ENCODE measurements at places on chromosomes 4 and X.

- DNase-seq, result no peak
These were observed 84.0 kb upstream of the ATP6AP2 start for GRCh38 chrX:40496728-40497127.

- DNase-seq, result no peak
These were observed 511 bp downstream of the GABRB1 start for GRCh38 chr4:47031751-47032404.

GRCh38 chr4:113682730-113683537 lies 78.6 kb downstream of the CAMK2D start:
- peak; percentile 50 for DNase-seq

- DNase-seq, result no peak
These were observed at the start of gene CCKAR for GRCh38 chr4:26490111-26490959. TSS of gene CCKAR (minus strand) at chr4:26490484. CDS start at chr4:26490267, 217 bp downstream.

DNA sequence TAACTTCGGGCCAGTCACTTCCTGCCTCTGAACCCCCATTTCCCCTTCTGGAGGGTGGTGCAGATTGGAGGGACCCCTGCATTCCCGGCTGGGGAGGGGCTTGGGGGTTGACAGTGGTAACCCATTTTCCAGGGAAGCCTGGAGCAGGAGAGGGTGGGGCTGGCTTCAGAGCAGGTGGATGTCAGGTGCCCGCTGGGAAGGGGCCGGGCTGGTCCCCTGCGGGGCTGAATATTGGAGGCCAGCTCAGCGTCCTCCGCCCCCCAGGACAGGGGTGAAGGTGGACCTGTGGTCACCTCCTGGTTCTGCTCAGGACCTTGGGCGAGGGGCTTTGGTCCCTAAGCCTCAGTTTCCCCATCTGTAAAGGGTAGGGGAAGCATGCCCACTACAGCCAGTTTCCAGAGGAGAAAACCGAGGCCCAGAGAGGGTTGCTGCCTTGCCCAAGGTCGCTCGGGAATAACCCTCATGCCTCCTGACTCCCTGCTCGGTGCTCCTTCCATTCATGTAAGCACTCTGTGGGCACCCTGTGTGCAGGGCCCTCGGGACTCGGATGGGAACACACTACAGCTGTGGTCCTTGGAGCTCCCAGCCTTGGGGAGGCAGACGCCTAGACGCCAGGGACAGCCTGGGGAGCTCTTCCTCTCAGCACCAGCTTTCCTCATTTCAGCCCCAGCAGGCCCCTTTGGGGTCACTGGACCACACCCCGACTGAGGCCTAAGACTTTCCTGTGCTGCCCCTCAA lies 683 bp downstream of the MAN2B2 start:
- DNase-seq, result no peak

- DNase-seq, result no peak
These were observed 317.3 kb downstream of the PPP1R2C start for GRCh38 chrX:42460706-42461105.

DNA sequence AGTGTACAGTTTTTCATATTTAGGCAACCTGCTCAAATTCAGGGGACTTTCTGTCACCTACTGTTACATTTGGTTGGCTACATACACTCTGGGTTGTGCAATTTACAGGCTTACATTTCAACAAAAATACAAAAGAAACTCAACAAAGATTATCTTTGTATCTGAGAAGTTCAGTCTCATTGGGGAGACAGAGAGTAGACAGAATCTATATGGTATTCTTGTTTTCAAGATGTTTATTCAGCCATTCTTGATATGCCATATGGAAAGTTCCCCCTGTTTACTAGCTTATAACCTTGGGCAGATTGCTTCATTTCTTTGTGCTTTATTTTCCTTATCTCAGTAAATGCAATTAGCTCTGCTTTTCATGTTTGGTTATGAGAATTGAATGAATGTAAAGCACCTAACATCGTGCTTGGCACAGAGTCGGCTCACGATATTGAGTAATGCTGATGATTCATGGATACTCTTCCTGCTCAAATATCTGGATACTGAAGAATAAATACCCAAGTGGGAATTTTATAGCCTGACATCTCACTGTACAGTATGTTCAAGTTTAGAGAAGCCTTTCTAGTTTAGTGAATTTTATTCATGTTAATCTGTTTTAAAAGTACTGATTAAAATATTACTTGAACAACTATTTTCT lies 96.5 kb upstream of the PACRGL start:
- no peak for DNase-seq

GRCh38 chr4:107685740-107686139 lies 34.3 kb downstream of the PAPSS1 start:
- DNase-seq, result no peak

GRCh38 chrX:46617906-46618305 lies 44.3 kb downstream of the CHST7 start:
- DNase-seq, result no peak

- no peak for DNase-seq
These were observed 34.9 kb upstream of the SH3RF1 start for GRCh38 chr4:169305651-169306050.

DNA sequence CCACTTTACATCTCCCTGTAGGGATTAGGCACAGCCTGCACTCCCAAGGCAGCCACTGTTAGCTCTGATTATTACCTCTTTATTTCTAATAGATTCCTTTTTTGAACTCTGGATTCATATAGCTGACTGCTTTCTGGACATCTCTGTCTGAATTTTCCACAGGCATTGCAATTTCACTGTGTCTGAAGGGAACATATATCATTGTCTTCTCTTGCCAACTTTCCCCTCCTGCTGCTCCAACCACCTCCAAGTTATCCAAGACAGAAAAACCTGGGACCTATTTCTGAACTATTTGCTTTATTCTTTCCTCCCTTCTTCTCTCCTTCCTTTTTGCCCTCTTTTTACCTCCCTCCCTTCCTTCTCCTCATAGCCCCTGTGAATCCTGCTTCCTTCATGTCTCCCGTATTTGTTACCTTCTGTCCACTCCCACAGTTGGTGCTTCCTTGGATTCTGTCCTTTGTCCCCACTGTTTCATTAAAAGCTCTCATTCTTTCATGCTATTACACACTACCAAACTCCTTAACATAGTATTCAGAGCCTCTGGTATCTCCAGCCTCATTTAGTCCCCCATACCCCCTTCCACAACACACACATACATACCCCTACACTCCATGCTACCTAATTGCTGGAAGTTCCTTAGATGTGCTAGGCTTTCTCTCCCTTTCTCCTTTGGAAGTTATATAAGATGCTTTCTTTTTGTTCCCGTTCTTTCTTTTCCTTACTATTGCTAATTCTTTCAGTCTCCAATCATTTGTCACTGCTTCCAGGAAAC lies 34.7 kb downstream of the FGF2 start:
- no peak for DNase-seq

- no peak for DNase-seq
These were observed 55.8 kb downstream of the XAGE2 start for GRCh38 chrX:52424656-52425055.

DNA sequence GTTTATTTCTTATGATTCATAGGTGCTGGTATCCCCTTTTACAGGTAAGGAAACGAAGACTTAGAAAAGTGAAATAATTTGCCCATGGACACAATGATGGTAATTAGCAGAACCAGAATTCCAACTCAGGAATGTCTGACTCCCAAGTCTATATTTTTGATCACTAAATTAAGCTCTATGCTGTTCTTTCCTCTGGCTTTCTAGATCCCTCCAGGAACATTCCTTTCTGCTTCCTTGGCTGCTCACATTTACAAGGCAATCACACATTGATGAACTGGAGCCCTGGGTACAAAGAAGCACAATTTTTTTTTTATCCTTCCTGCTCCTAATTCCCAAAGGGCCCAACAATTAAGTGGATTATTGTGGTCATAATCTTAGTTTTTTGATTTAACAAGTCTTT lies 7.0 kb upstream of the CDKN2AIP start:
- DNase-seq, result no peak

- DNase-seq, result no peak
These were observed 48.1 kb upstream of the HMX1 start for GRCh38 chr4:8919651-8920288.

- no peak for DNase-seq
These were observed 194.6 kb upstream of the RBPJ start for GRCh38 chr4:26126143-26126718.

DNA sequence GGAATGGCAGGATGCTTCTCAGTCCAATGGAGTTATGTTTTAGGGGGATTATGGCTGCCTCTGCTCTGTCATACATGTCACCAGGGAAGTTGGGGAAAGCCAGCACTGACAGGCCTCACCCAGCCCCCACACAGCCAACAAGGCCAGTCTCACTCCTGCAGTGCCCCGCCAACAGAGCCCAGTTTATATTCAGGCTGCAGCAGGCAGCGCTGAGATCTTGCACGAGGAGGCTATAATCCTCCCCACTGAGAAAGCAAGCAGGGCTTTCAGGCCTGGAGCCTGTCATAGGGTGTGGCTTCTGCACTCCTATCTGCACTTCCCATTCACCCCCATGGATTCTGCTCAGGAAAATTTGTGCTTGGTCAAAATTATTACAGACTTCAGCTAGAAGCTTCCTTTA lies 25.1 kb downstream of the ADAD1 start:
- no peak for DNase-seq

- no peak for DNase-seq
These were observed 29.4 kb downstream of the DCHS2 start for GRCh38 chr4:154462081-154462810.

DNA sequence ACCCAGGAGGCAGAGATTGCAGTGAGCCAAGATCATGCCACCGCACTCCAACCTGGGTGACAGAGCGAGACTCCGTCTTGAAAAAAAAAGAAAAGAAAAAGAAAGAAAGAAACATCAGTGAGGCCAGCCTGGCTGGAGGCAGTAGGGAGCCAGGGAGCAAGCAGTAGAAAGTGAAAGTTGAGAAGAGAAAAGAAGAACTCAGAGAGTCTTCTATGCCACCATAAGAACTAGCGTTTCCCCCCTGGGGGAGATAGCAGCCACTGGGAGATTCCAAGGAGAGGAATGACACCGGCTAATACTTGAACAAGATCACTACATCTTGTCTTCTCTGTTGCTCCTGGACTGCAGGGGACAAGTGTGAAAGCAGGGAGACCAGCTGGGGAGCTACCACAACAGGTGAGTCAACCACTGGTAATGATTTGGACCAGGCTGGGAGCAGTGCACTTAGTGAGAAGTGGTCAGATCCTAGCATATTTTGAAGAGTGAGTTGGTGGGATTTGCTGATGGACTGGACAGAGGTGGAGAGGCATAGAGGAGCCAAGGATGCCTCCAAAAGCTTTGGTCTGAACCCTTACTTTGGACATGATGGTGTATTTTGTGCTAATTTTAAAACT lies 33.4 kb downstream of the SLC2A9 start:
- no peak for DNase-seq

DNA sequence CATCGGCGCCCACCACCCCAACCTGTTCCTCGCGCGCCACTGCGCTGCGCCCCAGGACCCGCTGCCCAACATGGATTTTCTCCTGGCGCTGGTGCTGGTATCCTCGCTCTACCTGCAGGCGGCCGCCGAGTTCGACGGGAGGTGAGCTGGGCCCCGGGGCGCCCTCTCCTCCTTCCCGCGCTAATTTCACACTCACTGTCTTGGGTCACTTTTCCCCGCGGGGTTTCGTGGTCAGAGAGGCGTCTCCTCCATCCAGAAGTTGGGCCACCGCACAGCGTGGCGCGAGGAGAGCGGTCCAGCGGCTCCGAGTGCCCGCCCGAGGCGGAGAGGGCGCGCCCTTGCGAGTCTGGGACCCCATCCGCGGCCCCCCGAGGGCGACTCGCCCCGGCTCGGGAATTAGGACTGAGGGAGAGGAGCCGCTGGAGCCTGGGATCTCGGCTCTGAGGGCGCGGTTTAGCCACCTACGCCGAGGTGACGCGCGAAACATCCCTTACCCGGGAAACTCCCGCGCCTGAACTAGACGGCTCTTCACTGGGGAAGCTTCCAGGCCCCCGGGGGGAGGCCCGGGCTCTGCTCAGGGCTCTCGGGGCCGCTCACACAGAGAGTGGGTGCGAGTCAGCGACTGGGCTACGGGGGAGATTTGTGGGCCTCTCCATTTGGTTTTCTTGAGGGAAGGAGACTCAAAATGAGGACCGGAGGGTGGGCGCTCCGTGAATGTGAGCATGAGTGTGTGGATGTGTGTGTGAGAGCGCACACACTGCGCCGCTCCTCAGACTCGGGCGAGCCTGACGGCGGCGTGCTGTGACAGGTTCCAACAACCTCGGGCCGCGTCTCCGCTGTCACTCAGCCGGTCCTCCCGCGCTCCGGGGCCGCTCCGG lies 551 bp downstream of the NPNT start:
- no peak for DNase-seq

GRCh38 chrX:19745077-19745476 lies 142.3 kb downstream of the SH3KBP1 start:
- DNase-seq, result no peak

GRCh38 chrX:111507933-111508332 lies 3.5 kb upstream of the SERTM2 start:
- no peak for DNase-seq

GRCh38 chr4:144342949-144343760 lies 202.6 kb upstream of the GYPA start:
- DNase-seq, result no peak

- no peak for DNase-seq
These were observed 239.7 kb upstream of the FAM241A start for GRCh38 chr4:111905511-111905910.

DNA sequence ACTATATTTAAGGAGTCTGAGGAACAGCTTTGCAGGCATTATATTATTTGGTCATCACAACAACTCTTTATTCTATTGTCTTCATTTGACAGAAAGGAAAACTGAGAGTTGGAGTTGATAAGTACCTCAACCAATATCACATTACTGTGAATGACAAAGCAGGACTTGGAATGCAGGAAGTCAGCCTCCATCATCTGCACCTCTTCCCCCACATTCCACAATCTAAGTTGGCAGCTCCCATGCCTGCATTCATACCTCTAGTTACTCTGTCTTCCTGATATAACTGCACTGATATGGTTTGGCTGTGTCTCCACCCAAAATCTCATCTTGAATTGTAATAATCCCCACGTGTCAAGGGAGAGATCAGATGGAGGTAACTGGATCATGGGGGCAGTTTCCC lies 356.7 kb downstream of the GALNTL6 start:
- DNase-seq, result no peak

DNA sequence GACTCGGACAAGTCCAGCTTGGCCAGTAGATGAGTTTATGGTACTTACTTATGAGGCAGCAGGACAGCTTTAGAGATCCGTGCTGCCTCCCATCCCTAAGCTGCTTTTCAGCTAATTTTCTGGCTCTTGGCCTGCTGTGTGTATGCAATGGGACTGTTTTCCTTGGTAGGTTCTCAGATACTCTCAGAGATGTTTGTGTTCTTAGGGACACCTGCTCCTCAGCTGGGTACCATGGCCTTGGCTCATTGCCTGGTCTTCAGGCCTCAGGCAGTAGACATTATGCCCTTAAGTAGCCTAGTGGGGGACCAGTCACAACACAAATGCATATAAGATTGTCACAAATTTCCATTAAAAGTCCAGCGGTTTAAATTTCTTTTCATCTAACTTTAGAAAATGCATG lies 688.0 kb downstream of the PCDH7 start:
- DNase-seq, result no peak

- DNase-seq, result no peak
These were observed 37.7 kb downstream of the NHS start for GRCh38 chrX:17412692-17413091.

GRCh38 chr4:55439023-55439422 lies 43.3 kb downstream of the TMEM165 start:
- DNase-seq, result no peak
